ENCODE measurements at places on chromosomes 3 and 15.
A peak's percentile ranks its signal among the peaks of the same experiment; 100 is the strongest.

- no peak for DNase-seq
Observed at GRCh38 chr3:162933656-162934055, 1437.0 kb downstream of the OTOL1 start.

GRCh38 chr15:56794553-56795329 lies 61.4 kb upstream of the ZNF280D start:
- DNase-seq: peak; percentile 16

DNA sequence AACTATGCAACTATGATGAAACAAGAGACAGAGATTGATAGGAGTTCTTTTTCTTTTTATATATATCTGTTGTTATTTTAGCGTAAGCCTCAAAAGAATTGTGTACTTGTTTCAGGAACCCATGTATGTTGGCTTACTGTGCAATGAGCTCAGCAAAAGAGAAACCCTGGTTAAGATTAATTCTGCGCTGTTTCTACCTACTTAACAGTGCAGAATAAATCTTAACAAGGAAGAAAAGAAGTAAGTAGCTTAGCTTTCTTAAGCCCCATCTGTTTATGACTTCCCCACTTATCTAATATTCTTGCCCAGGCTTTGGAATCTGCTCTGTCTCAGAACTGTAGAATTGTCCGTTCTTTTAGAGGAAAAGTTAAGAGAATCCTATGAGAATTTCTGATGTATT lies 27.4 kb downstream of the ECT2 start:
- DNase-seq: no peak

- no peak for DNase-seq
Observed at GRCh38 chr15:40361640-40362039, 3.6 kb downstream of the DISP2 start.

GRCh38 chr3:115792206-115792955 lies 169.1 kb downstream of the GAP43 start:
- DNase-seq: peak; percentile 29

DNA sequence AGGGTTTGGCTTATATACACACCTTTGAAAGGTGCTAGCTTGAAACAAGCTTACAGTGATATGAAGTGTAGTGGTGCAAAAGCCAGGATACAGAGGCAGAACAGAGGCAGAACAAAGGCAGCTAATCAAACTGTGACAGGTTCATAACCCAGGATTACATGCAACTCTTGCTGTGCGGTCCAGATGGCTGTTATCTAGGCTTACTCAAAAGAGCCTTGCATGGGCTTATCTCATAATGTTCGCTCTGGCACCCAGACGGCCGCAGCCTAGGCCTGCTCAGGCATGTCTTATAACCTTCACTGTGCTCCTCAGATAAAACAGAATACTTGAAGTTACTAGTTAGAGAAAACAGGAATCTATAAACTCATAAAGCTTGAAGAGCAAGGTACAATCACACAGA lies 22.8 kb upstream of the NOX5 start:
- no peak for DNase-seq

DNA sequence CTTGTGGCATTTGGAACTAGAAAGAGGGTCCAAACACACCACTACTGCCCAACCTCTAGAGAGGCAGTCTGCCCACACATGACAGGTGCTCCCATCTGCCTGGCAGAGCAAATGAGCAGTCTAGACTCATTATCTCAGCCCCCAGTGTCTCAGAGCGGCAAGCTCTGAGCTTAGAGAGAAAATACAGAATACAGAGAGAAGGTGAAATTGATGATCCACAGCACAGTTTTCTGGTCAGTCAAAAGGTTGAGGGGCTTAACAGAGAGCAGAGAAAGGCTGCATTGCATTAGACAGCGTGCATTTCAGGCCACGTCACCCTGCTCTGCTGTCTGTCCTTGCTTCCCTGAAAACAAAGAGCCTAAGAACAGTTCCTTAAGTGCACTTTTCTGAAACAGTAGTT lies 135.1 kb downstream of the KCNMB2 start:
- no peak for DNase-seq
